ENCODE measurements at places on chromosomes 4 and X. TPM values are rescaled to one million over a fixed set of nuclear protein-coding genes. Genes with fewer than 3 reads are reported as not detected.

DNA sequence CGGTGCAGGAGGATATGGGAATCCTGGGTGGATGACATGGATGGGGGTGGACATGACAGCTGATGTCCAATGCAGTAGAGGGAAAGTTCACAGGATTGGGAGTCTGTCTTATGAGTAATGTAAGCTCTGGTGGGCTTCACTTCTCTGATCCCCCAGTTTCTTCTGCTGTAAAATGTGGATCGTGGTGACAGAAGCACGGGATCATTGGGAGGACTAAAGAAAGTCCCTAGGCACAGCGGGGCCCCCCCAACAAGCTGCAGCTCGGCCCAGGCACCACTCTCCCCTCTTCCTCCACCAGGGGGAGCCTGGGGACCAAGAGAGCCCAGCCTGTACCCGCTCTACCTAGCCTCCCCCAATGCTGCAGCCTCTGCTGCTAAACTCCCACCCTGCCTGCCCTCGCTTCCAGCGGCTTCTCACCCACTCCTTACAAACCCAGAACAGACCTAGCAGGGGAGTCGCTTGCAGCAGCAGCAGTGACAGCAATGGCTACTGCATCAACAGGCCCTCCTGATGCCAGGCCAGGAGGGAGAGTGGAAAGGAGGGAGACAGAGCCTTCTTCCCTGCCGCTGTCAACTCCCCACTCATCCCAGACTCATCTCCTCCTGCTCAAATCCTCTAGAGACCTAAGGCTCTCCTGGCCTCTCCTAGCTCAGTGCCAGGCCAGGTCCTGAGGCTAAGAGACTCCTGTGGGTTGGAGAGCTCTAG is 36.1 kb upstream of the IQSEC2 start:
- DNase-seq = peak; percentile 55

TBC1D19 gene
- 1.1 TPM for polyA plus RNA-seq

DNA sequence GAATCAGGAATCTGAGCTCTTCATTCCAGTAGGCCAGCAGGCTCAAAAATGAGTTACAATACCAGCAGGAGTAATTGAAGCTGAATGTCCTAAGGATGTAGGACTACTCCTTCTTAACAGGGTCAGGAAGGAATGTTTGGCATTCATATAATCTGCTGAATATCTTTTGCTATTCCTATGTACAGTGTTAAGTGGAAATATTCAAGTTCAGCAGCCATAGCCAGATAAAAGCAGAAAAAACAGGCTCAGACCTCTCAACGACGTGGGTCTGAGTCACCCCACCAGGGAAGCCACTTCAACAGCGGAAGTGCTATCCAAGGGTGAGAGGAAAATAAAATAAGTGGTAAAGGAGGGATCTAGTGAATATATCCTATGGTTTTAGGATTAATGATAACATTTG is 577.0 kb downstream of the SPOCK3 start:
- DNase-seq = no peak

DNA sequence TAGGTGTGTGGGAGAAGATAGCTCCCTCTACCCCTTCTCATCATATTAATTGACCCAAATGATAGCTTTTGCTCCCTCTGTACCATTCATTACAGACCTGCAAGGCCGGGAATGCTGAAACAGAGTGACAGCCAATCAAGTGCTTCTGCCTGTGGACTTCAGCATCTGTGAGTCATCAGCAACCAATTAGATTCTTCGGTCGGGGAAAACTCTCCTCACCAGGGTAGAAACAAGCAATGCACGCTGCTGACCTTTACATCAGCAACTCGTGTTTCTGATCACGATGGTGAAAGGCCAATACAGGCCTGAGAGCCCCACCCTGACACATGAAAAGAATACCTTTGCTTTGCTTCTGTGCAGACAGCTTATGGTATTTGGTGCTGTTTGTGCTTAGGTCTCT is 347.2 kb upstream of the DDX53 start:
- peak; percentile 83 for DNase-seq

TSPAN6 gene
- polyA plus RNA-seq = 26.4 TPM

- DNase-seq = no peak
Measured at GRCh38 chr4:94819371-94820168, 61.8 kb downstream of the BMPR1B start.

DNA sequence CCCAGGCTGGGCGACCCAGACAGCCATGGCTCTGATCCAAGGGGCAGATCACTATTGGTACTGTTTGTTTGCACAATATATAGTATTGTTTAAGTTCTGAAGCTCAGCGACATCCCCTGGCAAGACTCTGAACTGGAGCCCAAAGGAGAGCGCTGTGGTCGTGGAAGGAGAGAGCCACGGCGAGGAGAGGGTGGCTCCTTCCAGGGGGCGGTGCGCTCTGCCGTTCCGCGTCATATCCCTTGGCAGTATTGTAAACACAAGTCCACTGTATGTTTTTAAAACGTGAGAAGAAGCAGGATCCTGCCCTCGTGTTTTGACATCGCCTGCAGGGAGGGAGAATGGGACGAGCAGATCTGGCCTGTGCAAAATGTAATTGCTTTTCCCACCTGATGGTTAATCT is 185.5 kb downstream of the RAB28 start:
- DNase-seq = no peak

DNA sequence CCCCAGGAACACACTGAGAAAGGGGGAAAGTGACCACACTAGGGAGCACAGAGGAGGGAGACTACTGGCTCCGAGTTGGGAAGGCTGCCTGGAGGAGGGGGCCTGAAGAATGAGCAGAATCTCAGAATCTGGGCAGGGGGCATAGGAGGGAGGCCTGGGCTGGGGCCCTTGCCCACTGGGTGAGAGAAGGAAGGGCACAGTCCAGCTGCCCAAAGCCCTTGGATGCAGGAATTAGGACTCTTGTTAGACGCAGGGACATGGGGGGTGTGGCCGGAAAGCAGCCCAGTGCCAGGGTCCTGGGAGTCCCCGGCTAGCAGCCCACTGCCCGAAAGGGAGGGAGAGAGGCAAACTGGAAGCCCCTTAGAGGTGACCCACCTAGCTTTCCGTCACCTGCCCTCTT is 1.9 kb upstream of the DUSP9 start:
- DNase-seq = no peak

- DNase-seq = no peak
Measured at GRCh38 chrX:70046978-70047377, 2.8 kb downstream of the AWAT2 start.

DNA sequence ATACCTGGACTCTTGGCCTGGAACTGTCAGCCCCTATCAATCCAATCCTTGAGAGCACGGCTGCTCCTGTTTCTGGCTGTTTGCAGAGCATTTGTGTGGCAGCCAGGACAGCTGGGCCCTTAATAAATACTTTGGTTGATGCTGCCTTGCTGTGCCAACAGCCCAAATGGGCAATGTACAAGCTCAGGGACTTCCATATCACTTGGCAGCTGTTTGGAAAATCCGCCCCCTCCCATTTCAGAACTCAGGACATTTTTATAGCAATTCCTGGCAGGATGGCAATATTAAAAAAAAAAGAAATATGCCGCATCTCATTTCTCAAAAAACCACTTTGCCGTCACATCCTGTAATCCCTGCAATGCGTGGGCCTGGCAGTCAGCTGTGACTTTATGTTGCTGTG is 218.9 kb downstream of the HS3ST1 start:
- DNase-seq = no peak

GRCh38 chrX:136652822-136653723 is 5.1 kb downstream of the CD40LG start:
- no peak for DNase-seq

TMEM156 gene
- 1.4 TPM for polyA plus RNA-seq

Data from small intestine (tissue), 16 donors.